ENCODE measurements at places on chromosomes 2 and 18.

DNA sequence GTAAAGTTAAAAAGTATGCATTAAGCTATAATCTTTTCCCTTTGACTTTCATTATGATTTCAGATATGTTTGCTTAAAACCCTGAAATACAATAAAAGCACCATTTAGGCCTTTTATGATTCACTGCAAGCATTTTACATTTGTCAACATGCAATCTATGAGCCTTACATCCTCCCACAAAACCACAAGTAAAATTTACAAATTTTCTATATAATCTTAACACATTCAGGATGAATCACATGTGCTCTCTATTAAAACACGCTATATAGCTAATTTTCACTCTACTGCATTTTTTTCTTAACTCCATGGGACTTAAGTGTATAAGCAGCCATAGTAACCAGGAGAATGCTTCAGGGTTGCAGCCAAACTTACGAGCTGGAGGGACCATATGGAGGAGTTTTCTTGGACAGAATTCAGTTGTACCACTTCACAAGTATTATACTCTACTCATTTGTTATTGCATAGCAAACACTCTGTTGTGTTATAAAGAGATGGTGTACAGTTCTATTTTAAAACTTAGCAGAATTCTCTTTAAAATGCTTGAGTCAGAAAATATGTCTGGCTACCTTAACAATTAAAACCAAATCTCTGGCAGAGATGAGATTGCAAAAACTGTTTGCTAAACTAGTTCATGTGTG lies 293.2 kb downstream of the ALK start:
- no peak for DNase-seq

DNA sequence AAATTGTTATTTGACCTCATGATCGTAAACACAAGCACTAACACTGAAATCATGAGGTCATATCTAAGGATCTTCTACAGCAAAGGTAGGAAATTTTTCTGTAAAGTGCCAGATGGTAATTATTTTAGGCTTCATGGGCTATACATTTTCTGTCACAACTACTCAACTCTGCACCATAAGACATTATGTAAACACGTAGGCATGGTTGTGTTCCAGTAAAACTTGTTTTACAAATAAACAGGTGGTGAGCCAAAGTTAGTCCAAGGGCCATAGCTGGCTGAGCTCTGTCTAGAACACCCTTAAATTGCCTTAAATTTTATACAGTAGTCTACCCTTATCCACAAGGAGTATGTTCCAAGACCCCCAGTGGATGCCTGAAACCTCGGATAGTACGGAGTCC lies 147.3 kb upstream of the CYP1B1 start:
- DNase-seq, result no peak

- DNase-seq, result no peak
Observed at GRCh38 chr2:174981331-174981730, 23.9 kb downstream of the CHN1 start.

DNA sequence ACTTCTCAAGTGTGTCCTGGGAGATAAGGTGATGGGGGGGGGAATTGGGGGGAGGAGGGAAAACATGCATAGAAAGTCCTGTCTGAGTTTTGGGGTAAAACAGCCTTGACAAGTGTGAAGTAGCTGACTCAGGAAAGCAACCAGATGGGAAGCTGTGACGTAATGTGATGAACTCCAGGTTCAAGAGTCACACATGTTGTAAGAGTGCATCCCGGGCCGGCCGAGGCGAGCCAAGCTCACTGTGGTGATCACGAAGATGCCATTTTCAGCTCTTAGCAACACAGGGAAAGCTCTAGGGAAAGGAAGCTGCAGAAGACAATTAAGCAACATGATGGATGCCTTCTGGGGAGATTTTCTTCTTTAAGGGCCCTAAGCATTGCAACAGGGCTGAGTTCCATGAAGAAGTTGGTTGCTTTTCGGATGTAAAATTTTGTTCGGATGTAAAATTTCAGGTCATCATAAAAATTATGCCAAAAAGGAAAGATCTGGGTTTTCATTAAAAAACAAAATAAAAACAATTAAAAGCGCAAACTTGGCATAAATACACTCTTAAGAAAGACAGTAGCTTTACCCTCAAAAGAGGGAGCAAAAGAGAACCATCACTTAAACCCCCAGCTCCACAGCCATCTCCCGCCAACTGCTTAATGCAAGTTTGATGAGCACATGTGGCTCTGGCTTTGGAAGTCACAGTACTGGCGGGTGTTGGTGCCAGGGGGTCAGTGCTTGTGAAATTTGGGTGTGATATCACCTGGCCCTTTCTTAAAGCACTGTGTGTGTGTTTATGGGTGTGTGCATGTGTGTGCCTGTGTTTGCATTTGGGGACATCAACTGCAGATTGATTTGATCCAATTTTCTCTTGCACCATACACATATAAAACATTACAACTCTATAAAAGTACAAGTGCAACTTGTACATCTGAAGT lies 19.1 kb downstream of the SERTAD2 start:
- no peak for DNase-seq

- no peak for DNase-seq
Observed at GRCh38 chr2:114727012-114727411, 284.6 kb downstream of the DPP10 start.

DNA sequence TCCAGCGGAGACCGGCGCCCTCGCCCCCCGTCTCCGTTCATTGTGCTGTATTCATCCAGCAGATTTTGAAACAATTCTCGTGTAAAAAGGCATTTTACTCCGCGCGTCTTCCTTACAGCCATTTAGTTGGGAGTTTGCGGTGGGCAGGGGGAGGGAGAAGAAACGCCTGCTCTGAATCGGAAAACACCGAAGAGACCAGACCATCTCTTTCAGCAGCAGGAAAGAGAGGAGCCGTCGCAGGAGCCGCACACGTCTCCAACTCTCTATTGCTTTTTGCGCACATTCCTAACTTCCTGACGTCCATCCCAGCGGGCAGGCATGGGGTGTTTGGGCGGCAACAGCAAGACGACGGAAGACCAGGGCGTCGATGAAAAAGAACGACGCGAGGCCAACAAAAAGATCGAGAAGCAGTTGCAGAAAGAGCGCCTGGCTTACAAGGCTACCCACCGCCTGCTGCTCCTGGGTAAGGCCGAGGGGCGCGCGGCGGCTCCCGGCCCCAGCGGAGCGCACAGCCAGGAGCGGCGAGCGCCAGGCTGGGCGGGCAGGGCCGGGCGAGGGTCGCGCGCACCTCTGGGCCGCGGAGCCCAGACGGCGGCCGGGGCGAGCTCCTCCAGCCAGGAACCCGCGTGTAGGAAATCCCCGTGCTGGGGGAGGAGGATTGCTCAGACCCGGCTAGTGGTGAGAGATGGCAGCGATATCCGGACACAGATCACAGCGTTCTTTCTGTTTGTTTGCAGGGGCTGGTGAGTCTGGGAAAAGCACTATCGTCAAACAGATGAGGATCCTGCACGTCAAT lies 63.2 kb downstream of the GNAL start:
- DNase-seq, result no peak
